ENCODE measurements at places on chromosomes 6 and 20. TPM values are rescaled to one million over a fixed set of nuclear protein-coding genes. Genes with fewer than 3 reads are reported as not detected.

The DTNBP1 gene
- total RNA-seq: 13.2 TPM

DNA sequence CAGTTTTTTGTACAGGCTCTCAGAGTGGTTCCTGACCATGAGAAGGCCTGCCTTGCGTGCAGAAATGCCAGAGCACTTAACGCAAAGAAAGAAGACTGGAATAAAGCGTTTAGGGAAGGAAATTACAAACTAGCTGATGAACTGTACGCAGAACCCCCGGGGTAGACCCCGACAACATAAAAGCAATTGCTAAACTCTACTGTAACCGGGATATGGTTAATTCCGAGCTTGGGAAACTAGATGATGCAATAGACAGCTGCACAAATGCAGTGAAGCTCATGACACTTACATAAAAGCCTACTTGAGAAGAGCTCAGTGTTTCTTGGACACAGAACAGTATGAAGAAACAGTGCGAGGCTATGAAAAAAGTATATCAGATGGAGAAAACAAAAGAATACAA is 35.7 kb downstream of the CITED2 start:
- no peaks in the 10 kb centered on the region for H3K36me3 ChIP-seq
- H3K27me3 ChIP-seq: no peaks in the 10 kb centered on the region
- H3K27ac ChIP-seq: no peak overlapping the region
- H3K4me3 ChIP-seq: no peak overlapping the region

- H3K36me3 ChIP-seq: peaks cover 6% of the 10 kb centered on the region
- peaks cover 3% of the 10 kb centered on the region for H3K4me1 ChIP-seq
- H3K27me3 ChIP-seq: no peaks in the 10 kb centered on the region
- no peak for DNase-seq
- H3K27ac ChIP-seq: no peak overlapping the region
- H3K4me3 ChIP-seq: no peak overlapping the region
These were observed 39.5 kb downstream of the ZDHHC14 start for GRCh38 chr6:157420497-157420896.

- peaks cover 16% of the 10 kb centered on the region for H3K36me3 ChIP-seq
- no peaks in the 10 kb centered on the region for H3K4me1 ChIP-seq
- DNase-seq: no peak
These were observed 29.8 kb upstream of the GMDS start for GRCh38 chr6:2274981-2275891.

The LY6G5C gene
- total RNA-seq: 2.2 TPM

The GSTA2 gene
- total RNA-seq: not detected

The SNPH gene
- total RNA-seq: 1.8 TPM

The BPIFB4 gene
- total RNA-seq: not detected

DNA sequence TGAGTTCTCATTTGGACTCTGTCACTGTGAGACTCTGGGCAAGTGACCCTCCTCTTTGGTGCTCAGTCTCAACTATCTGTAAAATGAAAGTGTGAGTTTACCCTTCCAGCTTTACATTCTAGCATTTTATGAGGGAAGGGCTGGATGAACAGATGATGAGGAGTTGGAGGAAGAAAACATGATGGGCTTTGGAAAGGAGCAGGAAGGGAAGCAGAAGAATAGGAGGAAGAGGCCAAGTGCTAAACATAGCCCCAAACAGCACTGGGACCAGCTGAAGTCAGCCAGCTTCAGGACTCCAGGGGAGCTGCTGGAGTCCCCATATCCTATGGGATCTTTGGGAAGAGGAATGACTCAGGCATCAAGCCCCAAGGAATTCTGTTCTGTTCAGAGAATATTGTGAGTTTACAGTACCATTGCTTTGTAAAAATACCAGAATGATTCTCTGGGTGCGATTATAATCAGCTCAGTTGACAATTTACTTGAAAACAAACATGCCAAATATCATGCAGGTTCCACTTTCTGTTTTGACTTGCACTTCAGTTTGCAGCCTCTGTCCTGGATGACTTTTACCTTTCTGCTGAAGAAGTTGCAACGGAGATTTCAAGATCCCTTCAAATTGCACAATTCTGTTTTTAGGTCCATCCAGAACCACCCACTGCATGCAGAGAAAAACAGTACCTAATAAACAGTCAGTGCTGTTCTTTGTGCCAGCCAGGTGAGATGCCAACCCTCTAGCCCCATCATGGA is 3.2 kb downstream of the CD40 start:
- no peak for DNase-seq
- H3K36me3 ChIP-seq: peaks cover 34% of the 10 kb centered on the region

DNA sequence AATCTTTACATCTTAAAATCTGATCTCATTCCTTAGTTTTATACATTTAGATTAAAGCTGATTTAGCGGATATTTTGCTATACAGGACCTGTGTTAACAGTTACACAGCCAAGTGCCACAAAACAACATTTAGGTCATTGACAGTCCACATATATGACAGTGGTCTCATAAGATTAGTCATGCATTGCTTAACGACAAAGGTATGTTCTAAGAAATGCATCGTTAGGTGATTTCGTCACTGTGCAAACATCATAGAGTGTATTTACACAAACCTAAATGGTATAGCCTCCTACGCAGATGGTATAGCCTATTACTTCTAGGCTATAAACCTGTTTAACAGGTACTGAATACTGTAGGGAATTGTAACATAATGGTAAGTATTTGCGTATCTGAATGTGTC is 21.6 kb downstream of the ADGRG6 start:
- DNase-seq: no peak
- H3K4me3 ChIP-seq: no peak overlapping the region
- H3K36me3 ChIP-seq: no peaks in the 10 kb centered on the region
- H3K4me1 ChIP-seq: no peaks in the 10 kb centered on the region
- no peaks in the 10 kb centered on the region for H3K27me3 ChIP-seq

DNA sequence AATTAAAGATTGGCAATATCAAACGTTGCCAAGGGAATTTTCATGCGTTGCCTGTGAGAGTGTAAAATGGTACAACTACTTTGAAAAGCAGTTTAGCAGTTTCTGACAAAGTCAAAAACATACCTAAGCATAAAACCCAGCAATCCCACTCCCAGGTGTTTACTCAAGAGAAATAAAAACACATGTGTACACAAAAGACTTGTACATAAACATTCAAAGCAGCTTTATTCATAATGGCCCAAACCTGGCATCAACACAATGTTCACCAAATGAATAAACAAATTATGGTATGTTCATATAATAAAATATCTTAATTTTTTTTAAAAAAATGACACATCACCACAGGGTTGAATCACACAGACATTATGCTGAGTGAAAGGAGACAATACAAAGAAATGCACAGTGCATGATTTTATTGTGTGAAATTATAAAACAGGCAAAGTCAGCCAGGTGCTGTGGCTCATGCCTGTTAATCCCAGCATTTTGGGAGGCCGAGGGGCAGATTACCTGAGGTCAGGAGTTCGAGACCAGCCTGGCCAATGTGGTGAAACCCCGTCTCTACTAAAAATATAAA is 240.4 kb upstream of the MARCKS start:
- no peak overlapping the region for H3K4me3 ChIP-seq
- H3K4me1 ChIP-seq: no peaks in the 10 kb centered on the region
- no peak for DNase-seq
- H3K27ac ChIP-seq: no peak overlapping the region

DNA sequence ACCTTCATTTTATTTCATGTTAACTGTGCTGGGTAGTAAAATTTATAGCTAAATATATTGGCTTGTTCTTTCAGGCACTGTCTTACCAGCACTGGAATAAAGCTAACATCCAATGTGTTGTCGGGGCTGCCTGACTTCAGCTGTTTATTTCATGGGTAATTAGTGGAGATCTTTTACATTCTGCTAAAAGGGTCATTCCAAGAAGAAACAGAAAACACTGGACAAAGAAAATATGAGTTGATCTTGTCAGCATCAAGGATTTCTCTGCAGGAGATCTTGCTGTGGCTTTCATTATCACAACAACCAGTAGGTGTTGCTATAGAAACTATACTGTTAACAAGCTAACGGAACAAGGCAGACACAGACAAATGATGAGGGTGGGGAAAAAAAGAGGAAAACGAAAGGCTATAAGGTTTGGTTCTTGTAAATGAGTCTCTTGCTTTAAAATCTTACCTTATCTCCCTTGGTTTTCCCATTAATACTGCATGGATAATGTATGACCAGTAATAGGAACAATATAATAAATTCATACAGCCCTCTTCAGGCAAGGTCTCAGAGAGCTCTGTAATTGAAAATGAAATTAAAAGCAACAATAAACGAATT is 206.8 kb downstream of the SIM1 start:
- H3K4me3 ChIP-seq: no peak overlapping the region
- no peak for DNase-seq
- no peak overlapping the region for H3K27ac ChIP-seq
- H3K27me3 ChIP-seq: no peaks in the 10 kb centered on the region
- no peaks in the 10 kb centered on the region for H3K36me3 ChIP-seq
- H3K4me1 ChIP-seq: no peaks in the 10 kb centered on the region

DNA sequence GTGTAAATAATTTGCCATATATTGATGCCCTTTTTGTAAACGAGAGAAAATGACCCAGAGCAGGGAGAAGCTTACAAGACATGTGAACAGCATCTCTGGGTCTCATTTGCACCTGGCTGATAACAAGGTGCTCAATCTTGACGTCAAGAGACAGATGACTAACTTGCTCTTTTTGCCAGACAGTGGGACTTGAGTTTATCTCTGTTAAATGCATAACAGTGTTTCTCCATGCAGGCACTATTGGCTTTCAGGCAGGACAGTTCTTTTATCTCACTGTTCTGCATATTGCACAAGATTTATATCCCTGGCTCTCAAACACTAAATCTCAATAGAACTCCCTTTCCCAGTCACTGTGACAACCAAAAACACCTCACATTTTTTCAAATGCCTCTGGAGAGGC is 56.4 kb downstream of the RFX6 start:
- H3K36me3 ChIP-seq: no peaks in the 10 kb centered on the region
- no peaks in the 10 kb centered on the region for H3K4me1 ChIP-seq
- H3K27ac ChIP-seq: no peak overlapping the region
- DNase-seq: no peak

- no peaks in the 10 kb centered on the region for H3K27me3 ChIP-seq
- no peaks in the 10 kb centered on the region for H3K4me1 ChIP-seq
- H3K4me3 ChIP-seq: no peak overlapping the region
- DNase-seq: peak; percentile 74
These were observed 60.8 kb upstream of the RPS6KA2 start for GRCh38 chr6:166687879-166688205.

The RFX6 gene
- total RNA-seq: not detected

The BPIFA1 gene
- not detected for total RNA-seq

The SNRPB gene
- 462 TPM for total RNA-seq

The DDAH2 gene
- total RNA-seq: 73.2 TPM

DNA sequence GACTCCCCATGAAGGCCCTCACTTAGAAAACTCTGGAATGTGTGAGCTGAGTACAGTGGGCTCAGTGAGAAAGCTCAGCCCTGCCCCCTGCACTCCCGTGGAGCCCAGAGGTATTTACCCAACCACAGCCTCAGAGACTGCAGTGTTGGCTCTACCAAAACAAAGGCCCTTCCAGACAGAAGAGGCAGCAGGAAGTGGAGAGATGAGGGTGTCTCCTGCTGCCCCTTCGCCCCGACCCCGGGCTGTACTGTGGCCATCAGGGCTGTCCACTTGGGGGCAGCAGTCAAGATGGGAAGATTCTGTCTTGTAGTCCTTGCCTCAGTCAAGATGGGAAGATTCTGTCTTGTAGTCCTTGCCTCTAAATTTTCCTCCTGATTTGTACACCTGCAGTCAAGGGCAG is 341.3 kb downstream of the TAF4 start:
- no peaks in the 10 kb centered on the region for H3K27me3 ChIP-seq
- H3K36me3 ChIP-seq: no peaks in the 10 kb centered on the region
- DNase-seq: peak; percentile 76
- no peaks in the 10 kb centered on the region for H3K4me1 ChIP-seq
- no peak overlapping the region for H3K4me3 ChIP-seq

GRCh38 chr6:105781915-105782314 is 304.2 kb upstream of the PRDM1 start:
- no peak overlapping the region for H3K27ac ChIP-seq
- no peak overlapping the region for H3K4me3 ChIP-seq
- peaks cover 1% of the 10 kb centered on the region for H3K4me1 ChIP-seq
- no peak for DNase-seq

The TRIM10 gene
- total RNA-seq: 0.09 TPM

The EYA4 gene
- total RNA-seq: not detected

- no peak for DNase-seq
- H3K36me3 ChIP-seq: no peaks in the 10 kb centered on the region
- no peak overlapping the region for H3K4me3 ChIP-seq
- no peaks in the 10 kb centered on the region for H3K4me1 ChIP-seq
These were observed 194.0 kb downstream of the ARHGAP18 start for GRCh38 chr6:129516005-129516404.

GRCh38 chr20:44745598-44746366 is at the start of gene KCNK15:
Gene KCNK15, plus strand, starts transcription at chr20:44745865. Its CDS starts 46 bp downstream, at chr20:44745911.
- peaks cover 7% of the 10 kb centered on the region for H3K27me3 ChIP-seq
- DNase-seq: no peak
- no peaks in the 10 kb centered on the region for H3K4me1 ChIP-seq
- H3K36me3 ChIP-seq: no peaks in the 10 kb centered on the region
- H3K4me3 ChIP-seq: peak within 1 kb of the TSS; percentile 62

DNA sequence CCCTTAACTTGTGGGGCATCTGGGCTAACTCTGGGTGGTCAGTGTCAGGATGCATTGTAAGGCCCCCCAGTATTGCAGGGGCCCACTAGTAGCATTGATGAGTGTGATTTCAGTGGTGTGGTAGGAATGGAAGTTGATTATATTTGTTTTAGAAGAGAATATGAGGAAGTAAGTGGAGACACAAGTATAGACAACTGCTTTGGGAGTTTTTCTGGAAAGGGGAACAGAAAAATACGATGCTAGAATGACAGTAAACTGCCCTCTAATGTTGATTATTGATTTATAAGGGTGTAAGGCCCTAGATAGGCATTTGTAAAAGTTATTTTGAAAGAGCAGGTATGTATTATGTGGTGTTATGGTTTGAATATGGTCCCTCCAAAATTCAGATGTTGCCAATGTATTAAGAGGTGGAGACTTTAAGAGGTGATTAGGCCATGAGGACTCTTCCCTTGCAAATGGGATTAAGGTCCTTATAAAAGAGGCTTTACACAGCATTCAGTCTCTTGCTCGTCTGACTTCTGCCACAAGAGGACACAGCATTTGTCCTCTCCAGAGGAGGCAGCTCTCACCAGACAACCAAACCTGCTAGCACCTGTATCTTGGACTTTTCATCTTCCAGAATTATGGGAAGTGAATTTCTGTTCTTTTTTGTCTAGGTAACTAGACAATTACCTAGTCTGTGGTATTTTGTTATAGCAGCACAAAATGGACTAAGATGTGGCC is 135.9 kb upstream of the DTNBP1 start:
- H3K4me3 ChIP-seq: no peak overlapping the region
- no peak for DNase-seq
- no peaks in the 10 kb centered on the region for H3K4me1 ChIP-seq
- no peaks in the 10 kb centered on the region for H3K27me3 ChIP-seq
- H3K36me3 ChIP-seq: peaks cover 14% of the 10 kb centered on the region
- H3K27ac ChIP-seq: no peak overlapping the region
